Activated CD4-positive, alpha-beta T cell treated with anti-CD3 and anti-CD28 coated beads, Interleukin-2, amount 50 U/mL, for 1 hour (primary cell): ENCODE measurements at places on chromosomes 11 and 22.

GRCh38 chr22:34004058-34004457 is 83.8 kb upstream of the LARGE1 start:
- DNase-seq, result no peak

GRCh38 chr11:27285761-27286160 is 77.3 kb downstream of the CCDC34 start:
- DNase-seq, result no peak

DNA sequence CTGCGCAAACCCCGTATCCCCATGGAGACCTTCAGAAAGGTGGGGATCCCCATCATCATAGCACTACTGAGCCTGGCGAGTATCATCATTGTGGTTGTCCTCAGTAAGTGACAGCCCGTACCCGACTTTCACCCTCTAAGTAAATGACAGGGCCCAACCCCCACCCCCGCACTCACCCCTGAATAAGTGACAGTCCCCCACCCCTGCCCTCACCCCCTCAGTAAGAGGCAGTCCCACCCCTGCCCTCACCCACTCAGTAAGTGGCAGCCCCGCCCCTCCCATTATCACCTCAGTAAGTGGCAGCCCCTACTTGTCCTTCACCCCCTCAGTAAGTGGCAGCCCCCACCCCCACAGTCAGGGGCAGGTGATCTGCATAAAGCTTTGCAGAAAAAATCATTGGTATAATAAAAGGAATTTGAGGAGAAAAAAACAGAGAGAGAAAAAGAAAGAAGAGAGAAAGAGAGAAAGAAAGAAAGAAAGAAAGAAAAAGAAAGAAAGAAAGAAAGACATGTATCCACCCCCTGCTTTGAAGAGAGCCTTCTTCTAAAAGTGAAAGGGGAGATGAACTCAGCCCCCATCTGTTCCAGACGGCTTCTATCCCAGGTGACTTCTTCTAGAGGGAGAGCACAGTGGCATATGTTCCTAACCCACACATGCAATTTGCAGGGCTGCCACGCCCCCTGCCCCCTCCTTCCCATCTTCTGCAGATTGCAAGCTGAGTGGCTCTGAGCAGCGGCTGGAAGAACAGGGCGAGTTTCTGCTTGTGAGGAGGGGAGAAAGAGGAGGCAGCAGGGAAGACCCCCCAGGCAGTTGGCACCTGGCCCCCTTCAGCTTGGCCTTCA is 12.5 kb upstream of the SMIM35 start:
- DNase-seq, result no peak

DNA sequence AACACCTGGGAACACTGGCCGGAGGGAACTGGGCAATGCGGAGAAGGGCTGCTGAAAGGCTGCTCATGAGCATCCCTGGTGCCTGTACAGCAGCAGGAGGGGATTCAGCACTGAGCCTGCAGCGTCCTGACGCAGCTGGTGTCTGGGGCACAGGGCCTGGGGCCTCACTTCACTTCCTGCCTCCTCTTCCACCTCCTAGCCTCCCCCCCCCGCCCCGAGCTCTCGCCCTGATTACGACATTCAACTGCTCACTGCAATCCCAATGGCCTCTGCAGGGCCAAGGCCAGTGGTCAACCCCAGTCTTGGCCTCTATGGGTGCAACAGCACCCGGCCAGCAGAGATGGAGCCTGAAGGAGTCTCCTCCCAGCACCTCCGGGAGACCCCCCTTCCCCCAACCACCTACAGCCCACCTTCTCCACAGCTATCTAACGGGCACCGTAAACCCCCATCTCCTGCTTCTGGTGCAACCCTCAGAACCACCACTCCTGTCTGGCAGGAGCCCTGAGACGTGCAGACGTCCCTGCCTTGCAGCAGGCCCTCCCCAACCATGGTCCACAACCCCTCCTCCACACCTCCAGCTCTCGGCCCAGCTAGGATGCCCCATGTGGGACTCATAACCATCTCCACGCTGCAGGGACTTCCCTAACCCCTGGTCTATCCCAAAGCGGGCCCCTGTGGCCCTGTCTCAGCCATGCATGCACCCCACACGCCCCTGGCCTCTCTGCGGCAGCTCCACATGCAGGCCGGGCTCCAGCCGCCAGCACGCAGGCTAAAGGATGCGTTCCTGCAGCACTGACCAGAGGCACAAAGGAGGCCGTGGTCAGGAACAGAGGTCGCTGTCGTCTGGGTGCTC is 38.2 kb downstream of the BRD1 start:
- DNase-seq, result peak; percentile 45

- no peak for DNase-seq
Observed at GRCh38 chr11:122670131-122670530, 14.6 kb downstream of the UBASH3B start.

- no peak for DNase-seq
Observed at GRCh38 chr22:17412232-17412631, 43.0 kb downstream of the CECR2 start.

GRCh38 chr11:77244277-77245027 is 57.0 kb downstream of the GDPD4 start:
- no peak for DNase-seq

DNA sequence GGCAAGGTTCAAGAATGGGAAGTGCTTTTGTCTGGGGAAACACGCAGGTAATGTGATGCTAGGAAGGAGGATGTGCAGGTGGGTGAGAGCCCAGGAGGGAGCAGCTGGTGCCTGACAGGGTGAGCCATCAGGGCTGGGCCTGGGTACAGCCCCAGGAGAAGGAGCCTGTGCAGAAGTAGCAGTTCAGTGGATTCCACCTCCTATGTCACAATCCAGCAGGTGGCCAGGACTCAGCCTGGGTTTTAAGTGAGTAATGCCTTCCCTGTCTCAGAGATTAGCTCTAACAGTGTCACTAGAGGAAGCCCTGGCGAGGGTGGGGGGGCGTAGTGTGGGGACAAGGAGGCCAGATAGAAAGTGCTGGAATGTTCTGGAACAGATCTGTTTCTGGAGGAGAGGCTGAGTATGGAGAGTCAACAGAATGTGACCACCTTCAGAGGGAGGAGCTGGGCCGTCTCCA is 8.1 kb downstream of the RIC8A start:
- no peak for DNase-seq

DNA sequence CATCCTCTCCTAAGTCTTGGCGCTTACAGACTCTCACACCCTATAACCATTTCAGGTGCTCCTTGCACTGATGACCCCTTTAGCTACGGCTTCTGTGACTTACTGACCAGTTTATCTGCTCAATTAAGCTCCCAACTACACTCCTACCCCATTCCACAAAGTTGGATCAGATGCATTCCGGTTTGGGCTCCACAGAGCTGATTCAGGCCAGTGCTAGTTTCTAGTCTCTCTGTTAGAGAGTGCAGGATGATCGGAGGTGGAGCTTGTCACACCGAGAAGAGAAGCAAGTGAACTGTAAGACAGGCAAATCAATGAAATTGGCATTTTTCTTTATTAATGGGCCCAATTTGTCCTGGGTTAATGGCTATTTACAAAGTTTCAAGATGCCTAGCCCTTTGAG is 436.8 kb upstream of the CADM1 start:
- DNase-seq, result no peak

GRCh38 chr11:93844568-93844967 is 5.8 kb downstream of the VSTM5 start:
- no peak for DNase-seq
